ENCODE measurements at places on chromosomes 7 and 10. TPM values are rescaled to one million over a fixed set of nuclear protein-coding genes. Genes with fewer than 3 reads are reported as not detected.

Gene ABCC2
- 103 TPM for total RNA-seq

Gene AEBP1
- not detected for total RNA-seq

Gene ITPRID1
- total RNA-seq, result not detected

Gene HHEX
- total RNA-seq, result 13.9 TPM

Gene CACUL1
- total RNA-seq, result 10.0 TPM

Gene GRID2IP
- not detected for total RNA-seq

Gene CCDC136
- 2.5 TPM for total RNA-seq

Gene HOGA1
- total RNA-seq, result 2.9 TPM

Gene GIMAP7
- total RNA-seq, result not detected

Gene HSPA14
- 37.8 TPM for total RNA-seq

Gene SEMA3A
- 4.5 TPM for total RNA-seq

Gene GATAD1
- 17.7 TPM for total RNA-seq

Data from A549 treated with AZD2906 at 1 μM for 4 hours (cell line).